ENCODE measurements at places on chromosomes 4 and X. TPM values are rescaled to one million over a fixed set of nuclear protein-coding genes. Genes with fewer than 3 reads are reported as not detected.

GAB3 gene
- 1.4 TPM for total RNA-seq

GAGE12F gene
- 0.99 TPM for total RNA-seq

DAPP1 gene
- 5.0 TPM for total RNA-seq

MAP7D2 gene
- total RNA-seq: 2.1 TPM

Measured in colonic mucosa (tissue), 4 donors.